Bronchial smooth muscle cell (primary cell): ENCODE measurements at places on chromosomes 16 and 17. TPM values are rescaled to one million over a fixed set of nuclear protein-coding genes. Genes with fewer than 3 reads are reported as not detected.

Gene UTS2R
- total RNA-seq = not detected in 2 replicates

Gene RMI2
- total RNA-seq = 1.5 and 6.1 TPM in 2 replicates

Gene GPR142
- 0.16 TPM in 1 of 2 replicates, not detected in the other for total RNA-seq

Gene TEX19
- total RNA-seq = under 0.01 TPM in 1 of 2 replicates, not detected in the other

Gene GNGT2
- total RNA-seq = not detected in 2 replicates

Gene NOXO1
- total RNA-seq = 0.16 TPM in 1 of 2 replicates, not detected in the other

Gene KCNJ18
- not detected in 2 replicates for total RNA-seq

Gene YBX2
- 0.09 TPM in 1 of 2 replicates, not detected in the other for total RNA-seq

Gene CD68
- total RNA-seq = 21.0 and 27.6 TPM in 2 replicates

Gene CCL8
- not detected in 2 replicates for total RNA-seq

Gene SLFN12L
- total RNA-seq = under 0.01 and 0.16 TPM in 2 replicates

Gene TUBB3
- 574 and 719 TPM in 2 replicates for total RNA-seq

Gene PRSS21
- total RNA-seq = 1.6 TPM in 1 of 2 replicates, not detected in the other
